ENCODE measurements at places on chromosomes 5 and 9. TPM values are rescaled to one million over a fixed set of nuclear protein-coding genes. Genes with fewer than 3 reads are reported as not detected.

TAF11L5 gene
- not detected for total RNA-seq

FAXDC2 gene
- total RNA-seq = not detected

SLC36A3 gene
- not detected for total RNA-seq

ERCC8 gene
- total RNA-seq = 18.6 TPM

NSG2 gene
- total RNA-seq = not detected
